ENCODE measurements at places on chromosomes 7 and 10.

- no peak for DNase-seq
Measured at GRCh38 chr10:79241629-79241989, 105.7 kb upstream of the PPIF start.

DNA sequence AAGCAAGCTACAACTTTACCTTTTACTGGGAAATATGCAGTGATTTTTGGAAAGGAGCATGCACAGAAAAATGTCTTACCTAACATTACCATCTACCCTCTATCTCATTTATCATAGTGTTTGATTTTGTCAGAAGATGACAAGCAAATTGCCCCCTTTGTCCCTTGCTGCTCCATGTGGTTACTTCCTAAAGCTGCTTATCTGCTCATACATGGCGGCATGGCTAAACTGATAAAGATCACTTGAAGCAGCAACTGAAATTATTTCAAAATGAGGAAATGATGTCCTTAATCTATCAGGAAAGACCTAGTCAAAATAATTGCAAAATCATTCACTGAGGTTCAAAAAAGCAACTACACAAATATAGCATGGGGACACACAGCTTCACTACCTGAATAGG lies 1198.5 kb upstream of the SORCS1 start:
- DNase-seq = no peak

DNA sequence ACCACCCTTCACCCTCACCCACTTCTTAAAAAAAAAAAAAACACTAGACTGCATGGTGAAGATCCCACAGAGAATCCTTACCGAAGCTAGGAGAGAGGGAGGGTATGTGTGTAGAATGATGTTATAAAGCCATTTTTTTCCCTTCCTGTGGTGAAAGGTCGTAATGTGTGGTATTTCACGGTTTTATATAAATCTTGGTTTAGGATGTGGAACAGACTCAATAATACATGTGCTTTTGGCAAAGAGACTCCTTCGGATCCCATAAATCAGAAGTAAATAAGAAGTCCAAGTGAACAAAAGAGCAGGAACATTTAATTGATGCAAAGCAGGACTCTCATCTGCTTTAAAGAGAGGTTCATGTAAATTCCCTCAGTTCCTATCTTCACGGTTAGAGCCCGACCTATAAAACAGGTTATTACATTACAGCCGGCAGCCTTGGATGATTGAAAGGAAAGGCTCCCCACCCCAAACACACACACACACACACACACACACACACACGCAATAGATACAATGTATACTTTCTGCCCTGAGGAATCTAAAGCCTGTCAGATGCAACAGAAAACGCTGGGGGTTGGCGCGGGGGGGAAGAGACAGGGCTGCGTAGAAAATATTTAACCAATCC lies 8.8 kb downstream of the DLX5 start:
- DNase-seq = no peak

GRCh38 chr10:33227489-33227888 lies 107.0 kb downstream of the NRP1 start:
- no peak for DNase-seq

GRCh38 chr7:44538093-44538797 lies 2.9 kb downstream of the NPC1L1 start:
- DNase-seq = no peak

GRCh38 chr10:3233486-3233990 lies 61.0 kb upstream of the PITRM1 start:
- no peak for DNase-seq

DNA sequence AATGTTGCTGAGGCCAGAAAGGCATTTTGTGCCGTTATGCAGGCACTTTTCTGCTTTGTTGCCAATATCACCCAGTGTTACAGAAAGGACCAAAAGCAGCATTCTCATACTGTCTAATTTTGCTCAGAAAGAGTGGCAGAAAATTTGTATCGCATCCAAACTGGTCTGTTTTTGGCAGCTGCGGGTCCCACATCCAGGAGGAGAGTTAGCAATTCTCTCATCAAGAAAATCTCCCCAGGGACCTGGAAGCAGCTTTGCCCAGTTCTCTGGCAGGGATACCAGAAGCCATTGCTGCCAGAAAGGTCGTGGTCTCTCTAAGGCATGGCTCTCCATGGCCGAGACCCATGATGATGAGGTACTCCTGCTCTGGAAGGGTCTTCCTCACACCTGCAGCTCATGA lies 489.2 kb upstream of the ZMIZ1 start:
- no peak for DNase-seq

GRCh38 chr7:47285860-47286491 lies 295.9 kb downstream of the TNS3 start:
- no peak for DNase-seq

Data from hypothalamus (tissue), 51 donors.